ENCODE measurements at places on chromosomes 12 and 14.

DNA sequence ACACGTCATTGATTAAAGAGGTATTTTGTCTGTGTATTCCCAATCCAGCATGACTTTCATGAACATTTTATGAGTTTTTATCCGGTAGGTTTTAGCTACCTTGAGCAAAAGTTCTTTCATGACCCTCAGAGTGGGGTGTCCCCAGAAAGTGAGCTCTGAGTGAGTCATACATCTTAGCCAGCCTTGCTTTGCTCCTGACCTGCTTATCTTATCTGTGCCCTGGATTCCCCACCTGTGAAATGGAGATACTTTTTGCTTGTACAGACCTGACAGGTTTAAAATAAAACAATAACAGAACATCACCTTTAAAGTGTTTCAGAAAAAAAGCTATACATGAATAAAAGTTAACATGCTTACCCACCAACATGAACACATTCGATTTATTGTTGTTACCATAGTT, 202.8 kb upstream of the SOX5 start:
- DNase-seq: no peak

DNA sequence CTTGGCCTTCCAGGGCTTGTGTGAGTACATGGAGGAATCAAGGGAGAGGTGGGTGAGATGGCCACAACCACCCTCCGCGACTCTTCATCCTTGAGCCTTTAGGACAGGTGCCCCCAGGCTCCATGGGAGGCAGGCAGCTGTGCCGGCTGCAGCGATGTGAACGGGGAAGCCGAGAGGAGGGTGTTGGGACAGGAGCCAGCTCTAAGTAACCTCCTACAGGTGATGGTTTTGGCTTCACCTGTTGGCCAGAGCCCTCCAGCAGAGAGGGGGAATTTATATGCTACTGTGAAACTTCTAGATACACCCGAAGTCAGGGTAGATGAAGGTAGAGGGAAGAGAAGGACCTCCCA, 132.2 kb upstream of the HIF1A start:
- DNase-seq: no peak

DNA sequence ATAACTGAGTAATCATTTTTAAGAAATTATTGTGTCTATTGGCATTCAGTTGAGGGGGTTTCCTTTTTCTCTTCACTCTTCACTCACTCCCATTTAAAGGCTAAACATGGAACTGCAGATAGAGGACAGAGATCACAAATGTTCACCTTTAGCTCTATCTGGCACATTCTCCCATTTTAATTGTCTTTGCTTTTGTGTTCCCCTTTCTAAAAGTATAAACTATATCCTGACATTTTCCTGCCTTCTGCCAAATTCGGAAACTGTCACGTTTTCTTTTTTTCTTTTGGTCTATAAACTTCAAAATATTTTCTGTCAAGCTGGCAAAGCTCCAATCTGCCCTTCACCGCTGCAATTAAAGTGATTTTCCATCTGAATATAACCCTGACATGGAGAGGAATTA, 219.8 kb upstream of the CDKN3 start:
- no peak for DNase-seq

GRCh38 chr14:105120056-105120455, 48.5 kb downstream of the JAG2 start:
- no peak for DNase-seq

DNA sequence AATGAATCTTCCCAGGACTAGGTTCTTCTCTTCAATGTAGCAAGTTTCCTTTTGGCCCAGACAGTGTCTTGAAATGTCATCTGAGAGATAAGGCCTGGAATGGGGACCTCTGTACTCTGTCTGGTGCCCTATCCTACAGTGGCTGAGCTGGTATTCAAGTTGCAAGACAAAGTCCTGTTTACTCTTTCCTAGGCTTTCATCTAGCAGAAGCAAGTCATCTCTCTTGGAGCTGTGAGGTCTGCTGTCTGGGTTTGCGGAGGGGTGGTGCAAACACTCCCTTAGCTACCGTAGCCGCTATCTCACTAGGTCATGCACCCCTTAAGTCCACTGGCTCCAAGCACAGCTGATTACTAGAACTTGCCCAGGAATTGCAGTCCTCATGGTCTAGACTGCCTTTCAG, 149.7 kb upstream of the SLC16A7 start:
- no peak for DNase-seq

DNA sequence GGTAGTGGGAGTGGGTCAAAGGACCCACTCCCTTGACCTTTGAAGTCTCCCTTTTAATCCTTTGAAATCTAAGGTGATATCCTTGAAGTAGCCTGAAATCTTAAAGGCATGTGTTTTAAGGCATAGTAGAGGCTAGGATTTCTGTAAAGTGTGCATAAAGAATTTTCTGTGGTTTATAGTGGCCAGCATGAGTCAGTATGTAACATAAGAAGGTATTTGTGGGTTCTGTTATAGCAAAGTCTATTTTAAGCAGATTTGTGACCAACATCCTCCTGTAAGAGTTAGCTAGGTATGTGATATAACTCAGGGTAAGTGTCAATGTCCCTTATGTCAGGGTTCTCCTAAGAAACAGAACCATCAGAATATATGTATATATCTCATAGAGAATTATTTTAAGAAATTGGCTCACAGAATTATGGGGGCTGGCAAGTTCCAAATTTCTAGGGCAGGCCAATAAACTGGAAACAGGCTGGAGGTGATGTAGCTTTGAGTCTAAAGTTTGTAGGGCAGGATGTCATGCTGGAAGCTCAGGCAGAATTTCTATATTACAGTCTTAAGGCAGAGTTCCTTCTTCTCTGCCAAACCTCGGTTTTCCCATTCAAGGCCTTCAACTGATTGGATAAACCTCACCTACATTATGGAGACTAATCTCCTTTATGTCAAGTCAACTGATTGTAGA, 18.7 kb upstream of the EPYC start:
- DNase-seq: no peak

- DNase-seq: no peak
These were observed 37.0 kb upstream of the PMCH start for GRCh38 chr12:102234599-102234998.

GRCh38 chr12:91381309-91381804, 198.7 kb upstream of the DCN start:
- DNase-seq: no peak

GRCh38 chr12:53703756-53704155, 23.5 kb downstream of the CALCOCO1 start:
- DNase-seq: no peak
